Fibroblast of pulmonary artery (primary cell): ENCODE measurements at places on chromosomes 3 and 15.

GRCh38 chr3:36244728-36245127 is 135.6 kb upstream of the STAC start:
- peak; percentile 26 for DNase-seq

DNA sequence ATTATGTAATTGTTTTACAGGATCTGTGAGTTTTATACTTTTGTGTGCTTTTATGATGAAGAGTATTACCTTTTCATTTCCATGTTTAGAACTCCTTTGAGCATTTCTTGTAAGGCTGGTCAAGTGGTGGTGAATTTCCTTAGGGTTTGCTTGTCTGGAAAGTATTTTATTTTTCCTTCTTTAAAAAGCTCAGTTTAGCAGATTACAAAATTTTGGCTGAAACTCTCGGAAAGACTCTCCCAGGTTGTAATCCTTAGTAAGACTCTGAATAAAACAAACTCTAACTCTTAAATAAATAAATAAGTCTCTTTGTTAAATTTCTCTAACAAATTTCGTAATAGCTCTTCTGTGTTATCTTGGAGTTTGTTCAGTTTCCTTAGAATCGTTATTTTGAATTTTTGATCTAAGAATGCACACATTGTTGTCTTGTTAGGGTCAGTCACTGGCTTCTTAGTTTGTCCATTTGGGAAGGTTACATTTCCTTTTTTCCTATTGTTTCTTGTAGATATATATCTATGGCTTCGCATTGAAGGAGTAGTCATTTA is 14.7 kb upstream of the ACOX2 start:
- peak; percentile 69 for DNase-seq

GRCh38 chr3:99366663-99367429 is 271.5 kb upstream of the COL8A1 start:
- no peak for DNase-seq

- no peak for DNase-seq
Observed at GRCh38 chr3:48135552-48136495, 52.4 kb downstream of the CDC25A start.

DNA sequence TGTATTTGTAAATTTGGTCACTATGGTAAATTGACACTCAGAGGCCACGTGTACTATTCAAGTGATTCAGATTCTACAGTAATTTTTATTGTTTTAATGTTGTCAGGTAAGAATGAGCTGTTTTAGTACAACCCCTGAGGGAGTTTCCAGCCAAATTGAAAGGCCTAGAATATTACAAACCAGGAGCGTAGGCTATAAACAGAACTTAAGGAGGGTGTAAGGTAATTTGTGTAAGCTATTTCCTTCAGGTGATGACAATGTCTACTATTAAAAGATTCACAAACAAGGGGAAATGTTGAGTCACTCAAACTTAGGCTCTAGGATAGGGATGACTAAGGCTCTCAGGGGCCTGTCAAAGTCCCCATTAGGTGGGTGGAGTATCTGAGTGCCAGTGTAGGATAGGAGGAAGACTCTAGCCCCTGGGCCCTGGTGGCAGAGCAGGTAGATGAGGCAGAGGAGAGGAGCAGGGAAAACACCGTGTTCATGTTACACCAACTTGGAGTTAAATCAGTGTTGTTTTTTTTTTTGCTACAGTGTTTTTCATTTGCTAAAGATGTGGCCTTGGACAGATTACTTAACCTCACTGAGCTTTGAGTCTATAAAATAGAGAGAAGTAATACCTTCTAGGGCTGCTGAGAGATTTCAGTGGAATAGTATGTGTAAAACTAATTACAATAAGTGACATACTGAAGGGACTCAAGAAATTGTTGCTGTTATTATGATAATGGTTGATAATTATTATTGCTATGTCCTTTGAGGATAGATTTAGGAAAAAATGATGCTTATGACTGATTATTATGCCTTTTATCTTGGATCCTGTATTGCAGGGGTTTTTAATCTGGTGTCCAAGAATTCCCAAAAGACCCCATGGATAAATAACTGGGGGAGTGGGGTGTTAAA is 10.3 kb downstream of the TM4SF1 start:
- peak; percentile 71 for DNase-seq

GRCh38 chr15:98447069-98447468 is 201.3 kb upstream of the IGF1R start:
- no peak for DNase-seq

- DNase-seq = peak; percentile 81
Observed at GRCh38 chr15:35519541-35520149, 26.3 kb downstream of the DPH6 start.

DNA sequence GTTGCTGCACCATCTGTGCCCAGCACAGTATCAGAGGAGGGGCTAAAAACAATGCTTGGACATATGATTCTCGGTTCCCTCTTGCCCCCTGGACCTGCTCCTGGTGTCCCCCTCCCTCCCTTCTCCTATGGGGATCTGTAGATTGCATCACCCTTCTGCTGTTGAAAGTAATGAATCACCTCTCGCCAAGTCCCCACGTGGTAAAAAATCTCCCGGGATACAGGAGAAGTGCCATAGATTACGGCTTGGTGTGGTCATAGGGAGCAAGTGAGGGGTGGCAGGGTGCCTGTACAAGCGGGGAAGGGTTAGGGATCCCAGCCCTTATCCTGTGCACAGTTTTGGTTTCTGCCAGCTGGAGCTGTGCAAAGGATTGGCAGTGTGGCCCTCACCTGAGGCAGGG is 37.7 kb downstream of the AMOTL2 start:
- DNase-seq = peak; percentile 84
